HS-27A (cell line): ENCODE measurements at places on chromosomes 7 and 10.

DNA sequence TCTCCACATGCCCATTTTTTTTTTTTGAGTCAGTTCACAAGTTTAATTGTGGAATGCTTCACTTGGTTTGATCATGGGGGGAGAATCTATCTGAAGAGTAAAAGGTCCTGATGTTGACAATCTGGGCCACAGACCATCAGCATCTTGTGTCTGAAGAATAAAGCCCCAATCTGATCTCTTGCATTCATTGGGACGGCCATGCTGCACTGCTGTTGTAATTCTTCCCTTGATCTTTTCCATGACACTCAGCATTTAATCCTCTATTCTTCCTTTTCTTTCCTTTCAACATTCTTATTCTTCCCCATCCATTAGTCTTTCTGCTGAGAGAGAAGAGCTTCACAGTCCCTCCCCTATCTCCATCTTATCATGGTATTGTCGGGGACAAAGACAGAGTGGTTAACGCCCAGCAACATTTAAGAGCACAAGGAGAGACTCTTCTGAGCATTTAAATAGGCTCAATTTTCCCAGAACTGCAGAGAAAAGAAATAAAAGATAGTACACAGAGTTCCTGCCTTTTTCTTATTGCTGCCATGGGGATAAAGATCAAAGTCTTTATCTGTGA is 1157.3 kb downstream of the SORCS3 start:
- DNase-seq: no peak

DNA sequence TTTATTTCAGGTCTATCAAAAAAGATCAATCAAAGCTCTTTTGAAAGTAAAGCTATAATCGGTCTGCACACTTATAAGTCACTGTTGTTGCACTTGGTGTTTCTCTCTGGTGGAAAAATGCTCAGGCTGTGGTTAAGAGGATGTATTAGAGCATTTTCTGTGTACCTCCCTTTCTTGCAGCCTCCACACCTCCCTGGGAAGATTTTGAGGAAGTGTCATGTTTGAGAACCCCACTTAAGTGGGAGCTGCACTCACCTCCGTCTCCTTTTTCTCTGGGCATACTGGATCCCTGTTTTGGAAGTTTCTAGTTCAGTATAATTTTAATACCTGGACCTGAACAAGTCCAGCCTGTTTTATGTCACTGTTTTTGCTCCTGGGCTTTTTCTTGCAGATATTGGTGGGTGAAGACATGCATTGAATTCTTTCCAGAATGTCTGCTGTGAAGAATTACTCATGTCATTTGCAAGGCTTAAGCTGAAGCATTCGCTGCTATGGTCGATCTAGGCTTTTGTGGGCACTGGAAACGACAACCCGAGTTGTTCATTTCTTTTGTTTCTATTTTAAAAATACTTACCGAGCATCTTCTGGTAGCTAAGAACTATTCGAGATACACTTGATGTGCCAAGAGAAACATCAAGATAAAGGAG is 36.6 kb downstream of the TCF7L2 start:
- DNase-seq: no peak

GRCh38 chr7:148804343-148805235 is 79.5 kb downstream of the EZH2 start:
- DNase-seq: no peak

GRCh38 chr10:124916098-124916584 is 25.8 kb upstream of the ZRANB1 start:
- no peak for DNase-seq

DNA sequence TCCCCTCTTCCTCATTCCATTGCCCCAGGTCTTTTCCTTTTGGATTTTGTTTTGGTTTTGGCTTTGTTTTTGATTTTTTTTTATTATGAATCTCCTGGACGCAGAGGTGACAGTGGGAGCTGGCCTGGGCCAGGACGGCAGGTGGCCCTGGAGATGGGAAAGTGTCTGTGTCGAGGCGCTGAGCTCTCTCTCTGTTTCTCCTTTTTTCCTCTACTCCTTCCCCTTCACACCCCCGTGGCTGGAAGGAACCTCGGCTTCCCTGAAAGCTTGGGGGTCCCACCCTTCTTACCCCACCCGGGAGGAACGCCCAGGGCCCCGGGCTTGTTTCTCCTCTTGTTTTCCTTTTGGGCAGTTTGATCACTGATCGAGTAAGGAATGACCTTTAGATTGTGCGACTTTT is 13.2 kb downstream of the TRIM8 start:
- DNase-seq: no peak

- no peak for DNase-seq
Observed at GRCh38 chr10:30371954-30372353, 22.9 kb upstream of the MTPAP start.

GRCh38 chr7:42494736-42495135 is 257.7 kb upstream of the GLI3 start:
- no peak for DNase-seq

DNA sequence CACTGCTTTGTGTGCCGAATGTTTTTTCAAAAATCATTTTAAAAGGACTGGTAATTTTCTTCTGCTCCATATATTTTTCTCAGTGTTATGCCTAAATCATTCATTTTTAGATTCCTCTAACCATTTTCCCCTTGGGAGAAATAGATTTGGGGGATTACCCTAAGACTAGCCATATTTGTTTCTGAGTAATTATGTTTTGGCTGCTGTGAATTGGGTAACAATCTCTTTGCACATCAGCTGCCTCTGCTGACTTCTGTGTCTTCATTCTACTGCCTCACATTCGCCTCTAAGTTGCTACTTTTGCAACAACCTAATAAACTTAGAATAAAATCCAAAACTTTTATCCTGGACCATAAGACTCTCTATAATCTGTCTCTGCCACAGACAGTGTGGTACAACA is 18.5 kb upstream of the MRC1 start:
- no peak for DNase-seq

DNA sequence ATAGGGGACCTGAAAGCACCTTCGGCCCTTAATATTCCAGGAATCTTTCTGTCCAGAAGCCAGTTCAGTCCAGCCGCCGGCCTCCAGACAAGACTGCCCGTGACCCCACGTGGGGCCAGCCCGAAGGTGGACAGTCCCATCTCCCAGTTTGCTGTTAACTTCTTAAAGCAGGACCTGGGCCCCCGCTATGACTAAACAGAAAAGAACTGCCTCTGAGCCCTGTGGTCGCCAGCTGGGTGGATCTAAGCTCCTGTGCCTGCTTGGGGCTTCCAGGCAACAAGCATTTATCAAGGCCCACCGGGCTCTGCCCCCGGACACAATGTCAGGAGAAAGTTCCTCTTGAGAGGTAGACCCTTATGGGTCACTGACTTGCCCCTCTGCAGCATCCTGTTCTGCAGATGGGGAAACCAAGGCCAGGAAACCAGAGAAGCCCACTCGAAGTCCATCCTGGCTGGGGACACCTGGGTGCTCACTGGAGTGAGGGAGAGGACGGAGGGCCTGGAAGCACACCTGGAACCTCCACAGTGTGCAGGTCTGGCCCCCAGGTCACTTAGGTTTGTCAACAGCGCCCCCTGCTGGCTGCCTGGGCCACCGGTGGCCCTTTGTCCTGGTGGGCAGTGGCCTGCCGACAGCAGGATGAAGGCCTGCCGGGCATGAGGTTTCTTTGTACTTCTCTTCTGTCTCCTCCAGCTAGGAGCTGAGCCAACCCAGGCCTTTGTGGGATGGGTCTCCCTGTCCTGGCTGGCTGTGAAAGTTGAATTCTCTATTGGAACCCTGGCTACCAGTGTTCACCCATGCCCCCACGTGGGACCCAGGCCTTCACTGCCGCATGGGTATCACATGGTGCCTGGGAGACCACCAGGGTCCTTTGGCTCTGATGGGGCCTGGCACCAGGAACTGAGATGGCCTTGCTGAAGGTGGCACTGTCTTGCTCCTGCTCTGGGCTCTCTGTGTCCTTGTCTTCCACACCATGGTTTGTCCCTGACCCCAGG is 128.0 kb downstream of the ZMIZ1 start:
- no peak for DNase-seq

- DNase-seq: no peak
Observed at GRCh38 chr7:32591938-32592337, 96.6 kb downstream of the AVL9 start.

GRCh38 chr10:90136731-90137316 is 435.4 kb downstream of the KIF20B start:
- DNase-seq: no peak

GRCh38 chr10:561721-562120 is 127.7 kb downstream of the DIP2C start:
- no peak for DNase-seq

DNA sequence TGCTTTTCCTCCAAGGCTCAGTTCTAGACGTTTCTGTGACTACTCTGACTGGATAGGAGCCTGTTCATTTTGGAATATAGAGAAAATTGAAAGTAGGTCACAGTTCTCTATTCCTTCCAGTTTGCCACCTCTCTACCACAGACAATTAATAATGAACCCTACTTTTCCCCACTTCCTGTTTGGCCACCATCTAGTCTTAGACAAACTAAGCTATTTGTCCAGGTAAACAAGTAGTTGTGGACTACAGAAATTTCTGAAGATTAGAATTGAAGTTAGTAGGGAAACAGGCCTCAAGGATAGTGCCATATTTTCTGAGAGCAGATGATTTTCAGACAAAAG is 87.0 kb downstream of the AUTS2 start:
- no peak for DNase-seq

- DNase-seq: no peak
Observed at GRCh38 chr7:150382123-150382843, 3.2 kb downstream of the ZNF775 start.

DNA sequence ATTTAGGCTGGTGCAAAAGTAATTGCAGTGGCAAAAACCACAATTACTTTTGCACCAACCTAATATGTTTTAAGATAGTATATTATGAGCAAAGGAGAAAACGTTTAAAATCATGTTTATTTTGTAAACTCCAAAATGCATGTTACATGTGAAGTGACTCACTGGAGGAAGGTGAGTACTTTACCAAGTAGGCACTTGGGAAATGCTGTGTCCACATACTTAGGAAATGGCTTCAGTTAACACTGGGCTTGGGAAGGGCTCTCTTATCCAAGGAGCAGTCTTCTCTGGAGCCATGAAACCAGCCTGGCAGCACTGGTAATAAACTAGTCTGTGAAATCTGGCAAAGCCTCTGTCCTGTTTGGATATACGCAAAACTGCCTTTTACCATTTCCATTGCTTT is 4.4 kb downstream of the RPS24 start:
- no peak for DNase-seq

DNA sequence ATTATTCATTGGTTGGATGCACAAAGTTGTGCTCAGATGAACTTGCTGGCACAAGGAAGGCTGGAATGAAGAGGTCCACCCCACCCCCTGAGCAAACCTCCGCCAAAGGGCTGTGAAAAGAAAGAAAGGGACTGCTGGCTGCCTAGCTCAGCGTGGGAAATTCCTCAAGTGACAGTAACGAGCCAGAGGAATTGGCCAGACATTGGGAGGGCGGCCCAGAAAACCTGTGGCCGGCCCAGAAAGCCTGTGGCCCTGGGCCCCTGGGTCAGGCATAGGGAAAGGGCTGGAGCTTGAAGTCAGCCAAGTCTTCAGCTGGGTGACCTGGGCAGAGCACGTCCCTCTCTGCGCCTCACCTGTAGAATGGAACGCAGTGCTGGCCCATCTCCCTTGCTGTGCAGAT is 30.6 kb upstream of the CTBP2 start:
- DNase-seq: no peak

GRCh38 chr7:140390034-140390433 is 8.3 kb downstream of the SLC37A3 start:
- DNase-seq: no peak

- no peak for DNase-seq
Observed at GRCh38 chr10:79348640-79348988, 1.3 kb downstream of the PPIF start.

- DNase-seq: no peak
Observed at GRCh38 chr7:16492513-16493062, 27.1 kb upstream of the SOSTDC1 start.

DNA sequence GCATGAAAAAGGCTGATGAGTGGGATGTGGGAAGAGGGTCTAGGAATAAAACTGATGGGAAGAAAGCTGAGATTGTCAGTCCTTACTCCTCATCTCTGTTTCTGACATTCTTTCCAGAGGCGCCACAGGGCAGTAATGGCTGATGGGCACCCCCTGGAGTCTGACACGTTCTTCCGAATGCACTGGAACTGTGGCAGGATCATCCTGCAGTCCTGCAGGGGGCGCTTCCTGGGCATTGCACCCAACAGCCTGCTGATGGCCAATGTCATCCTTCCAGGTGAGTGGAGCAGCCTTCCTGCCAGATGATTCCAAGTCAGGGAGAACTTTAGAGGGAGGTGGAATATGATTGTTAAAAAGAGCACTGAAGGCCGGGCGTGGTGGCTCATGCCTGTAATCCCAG is 4.8 kb downstream of the FSCN3 start:
- no peak for DNase-seq

GRCh38 chr10:33152146-33152545 is 182.3 kb downstream of the NRP1 start:
- no peak for DNase-seq

DNA sequence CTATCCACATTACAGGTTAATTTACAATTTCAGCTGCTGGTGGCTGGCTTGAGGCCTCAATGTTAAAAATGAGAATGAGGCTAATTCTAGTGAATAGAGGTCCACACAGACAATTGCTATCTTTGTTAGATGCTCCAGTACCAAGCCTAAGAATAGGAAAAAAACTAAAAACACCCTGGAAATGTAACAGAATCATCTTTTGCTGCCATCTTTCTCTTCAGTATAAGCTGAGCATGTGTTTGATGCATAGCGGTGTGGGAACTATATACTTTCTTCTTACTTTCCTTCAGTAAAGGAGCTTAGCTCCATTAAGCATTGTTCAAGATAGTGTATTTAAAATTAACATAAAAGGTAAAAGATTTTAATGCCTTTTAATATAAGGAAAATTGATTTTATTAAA is 5.6 kb downstream of the TMEM229A start:
- DNase-seq: no peak

GRCh38 chr7:68187532-68187931 is 1190.9 kb downstream of the TYW1 start:
- no peak for DNase-seq

DNA sequence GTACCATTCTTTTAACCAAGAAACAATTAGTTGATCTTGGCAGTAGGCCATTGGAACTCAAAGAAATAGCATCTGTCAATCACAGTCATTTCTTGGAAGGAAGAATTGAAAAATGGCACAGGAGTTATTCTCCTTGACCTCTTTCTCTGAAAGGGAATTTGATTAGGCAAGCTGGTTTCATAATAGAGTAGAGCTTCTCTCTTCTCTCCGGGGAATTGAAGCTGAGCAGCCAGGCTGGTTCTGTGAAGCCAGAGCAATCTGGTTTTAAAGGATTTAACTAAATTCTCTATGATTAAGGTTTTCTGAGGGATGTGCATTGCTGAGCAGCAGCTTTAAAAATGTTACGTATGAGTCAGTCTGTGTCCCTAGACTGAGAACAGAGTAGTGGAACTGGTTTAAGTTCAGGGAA is 70.2 kb downstream of the AHCYL2 start:
- no peak for DNase-seq

GRCh38 chr10:85702768-85703167 is 663.8 kb downstream of the GRID1 start:
- DNase-seq: no peak

GRCh38 chr7:126658684-126659083 is 594.1 kb downstream of the GRM8 start:
- DNase-seq: no peak

GRCh38 chr10:10209167-10209566 is 808.5 kb upstream of the CELF2 start:
- DNase-seq: no peak
